ENCODE measurements at places on chromosomes 11 and 22.

GRCh38 chr11:72863916-72864315 is 49.7 kb downstream of the ATG16L2 start:
- DNase-seq: no peak

GRCh38 chr22:48748113-48748859 is 1079.4 kb downstream of the BRD1 start:
- DNase-seq: no peak

- peak; percentile 74 for DNase-seq
Observed at GRCh38 chr11:1889224-1889930, 2.3 kb downstream of the PRR33 start.

- no peak for DNase-seq
Observed at GRCh38 chr11:1391165-1392075, 1.7 kb downstream of the BRSK2 start.

Data from activated CD8-positive, alpha-beta memory T cell treated with anti-CD3 and anti-CD28 coated beads, Interleukin-2, amount 50 U/mL, for 4 hours (primary cell).